ENCODE measurements at places on chromosomes 5 and 9.

DNA sequence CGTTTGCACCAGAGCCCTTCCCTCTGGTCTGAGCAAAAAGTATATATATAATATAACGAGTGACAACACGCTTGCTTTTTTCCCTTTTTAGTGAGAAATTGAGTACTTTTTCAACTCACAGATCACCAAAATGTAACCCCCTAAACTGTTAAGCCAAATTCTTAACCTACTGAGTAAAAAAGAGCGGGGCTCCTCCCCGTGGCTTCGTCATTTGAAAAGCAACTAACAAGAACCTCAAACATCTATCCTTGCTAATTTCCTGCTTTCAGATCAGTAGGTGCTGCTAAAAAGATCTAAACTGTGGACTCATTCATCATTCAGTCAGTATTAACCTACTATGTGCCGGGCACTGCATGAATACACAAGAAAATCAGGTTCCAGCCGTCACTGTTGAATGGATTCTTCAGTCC, 1.0 kb upstream of the PTBP3 start:
- peak; percentile 46 for DNase-seq

- DNase-seq = no peak
These were observed 112.4 kb downstream of the ANXA2R start for GRCh38 chr5:42927730-42928129.

DNA sequence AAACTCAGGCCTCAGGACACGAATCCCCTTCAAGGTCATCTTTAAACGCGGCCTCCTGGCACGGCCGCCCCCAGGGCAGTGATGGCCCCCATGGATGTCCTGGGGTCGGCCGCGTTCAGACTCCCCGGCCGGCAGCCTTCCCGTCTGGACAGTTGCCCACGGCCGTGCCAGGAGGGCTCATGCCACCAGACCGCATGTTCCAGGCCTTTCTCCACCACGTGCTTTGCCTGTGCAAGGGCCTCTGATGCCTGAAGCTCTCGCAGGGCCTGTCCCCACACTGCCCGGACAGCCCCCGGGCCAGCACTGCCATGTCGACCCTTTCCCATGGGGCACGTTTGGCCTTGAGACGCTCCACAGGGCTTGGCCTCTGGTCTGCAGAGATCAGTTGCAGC, 34.6 kb downstream of the SLC9A3 start:
- no peak for DNase-seq

DNA sequence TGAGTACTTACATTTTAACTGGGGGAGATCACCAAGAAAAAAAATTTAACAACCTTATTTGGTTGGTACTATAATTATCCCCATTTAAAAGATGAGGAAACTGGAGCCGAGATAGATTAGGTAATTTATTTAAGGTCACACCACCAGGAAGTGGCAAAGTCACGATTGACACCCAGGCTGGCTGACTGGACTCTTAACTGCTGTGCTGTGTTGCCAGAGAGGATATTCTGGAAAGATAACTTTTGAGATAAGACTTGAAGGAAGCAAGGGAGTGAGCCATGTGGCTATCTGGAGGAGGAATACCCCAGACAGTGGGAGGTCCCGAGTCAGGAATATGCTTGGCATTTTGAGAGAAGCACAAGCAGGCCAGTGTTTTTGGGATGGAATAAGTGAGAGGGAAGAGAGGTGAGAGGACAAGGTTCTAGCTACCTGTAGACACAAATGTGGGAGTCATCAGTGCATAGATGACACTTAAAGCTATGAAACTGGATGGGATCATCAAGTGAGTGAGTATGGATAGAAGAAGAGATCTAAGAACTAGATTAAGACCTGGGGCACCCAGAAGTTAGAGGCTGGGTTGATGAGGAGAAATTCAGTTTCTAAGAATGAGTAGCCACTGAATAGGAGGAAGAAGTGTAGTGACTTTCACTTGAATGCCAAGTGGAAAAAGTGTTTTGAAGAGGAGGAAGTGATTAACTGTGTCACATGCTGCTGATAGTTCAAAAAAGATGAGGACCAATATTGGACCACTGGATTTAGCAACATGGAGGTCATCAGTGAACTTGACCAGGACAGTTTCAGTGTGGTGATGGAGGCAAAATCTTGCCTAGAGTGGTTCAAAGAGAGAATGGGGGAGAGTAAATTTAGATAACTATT, 25.6 kb downstream of the PDE8B start:
- DNase-seq = no peak

All from stimulated activated CD4-positive, alpha-beta T cell treated with anti-CD3 and anti-CD28 coated beads, TNF-alpha, amount 100 ng/mL, for 24 hours (primary cell).